ENCODE measurements at places on chromosomes 4 and X.

DNA sequence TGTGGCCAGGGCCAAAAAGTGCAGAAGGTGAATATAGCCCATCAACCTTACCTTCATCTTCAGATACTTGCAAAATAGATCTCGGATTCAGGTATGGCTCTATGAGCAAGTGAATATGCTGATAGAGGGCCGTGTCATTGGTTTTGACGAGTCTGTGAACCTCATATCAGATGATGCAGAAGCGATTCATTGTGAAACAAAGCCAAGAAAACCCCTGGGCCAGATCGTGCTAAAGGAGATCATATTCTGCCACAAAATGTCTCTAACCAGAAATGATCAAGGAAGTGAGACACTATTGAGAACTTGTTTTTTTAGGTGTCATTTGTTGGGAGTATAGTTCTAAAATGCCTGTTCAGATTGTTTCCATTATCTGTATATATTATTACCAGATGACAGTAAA is 48.3 kb downstream of the PDK3 start:
- DNase-seq, result no peak

DNA sequence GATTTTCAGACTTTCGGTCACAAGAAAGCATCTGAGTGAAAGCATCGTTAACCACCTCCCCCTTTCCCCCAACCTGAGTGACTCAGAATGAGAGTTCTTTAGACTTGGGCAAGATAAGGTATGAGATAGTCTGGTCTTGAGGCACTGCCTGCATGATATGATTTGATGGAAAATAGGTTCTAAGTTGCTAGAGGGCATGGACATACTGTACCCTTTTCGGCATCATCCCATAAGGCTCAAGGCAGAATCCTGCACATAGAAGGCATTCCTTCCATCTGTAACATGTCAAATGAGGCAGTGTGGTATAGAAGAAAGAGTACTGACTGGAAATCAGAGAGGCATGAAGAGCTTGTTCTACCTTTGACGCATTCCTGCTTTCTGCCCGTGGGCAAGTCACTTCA is 16.8 kb upstream of the AMOT start:
- no peak for DNase-seq

GRCh38 chrX:17689971-17690409 is 47.3 kb upstream of the SCML1 start:
- DNase-seq, result no peak

GRCh38 chr4:122899682-122900081 is 22.7 kb downstream of the NUDT6 start:
- no peak for DNase-seq

- no peak for DNase-seq
These were observed 19.0 kb upstream of the SUPT20HL2 start for GRCh38 chrX:24332878-24333277.

DNA sequence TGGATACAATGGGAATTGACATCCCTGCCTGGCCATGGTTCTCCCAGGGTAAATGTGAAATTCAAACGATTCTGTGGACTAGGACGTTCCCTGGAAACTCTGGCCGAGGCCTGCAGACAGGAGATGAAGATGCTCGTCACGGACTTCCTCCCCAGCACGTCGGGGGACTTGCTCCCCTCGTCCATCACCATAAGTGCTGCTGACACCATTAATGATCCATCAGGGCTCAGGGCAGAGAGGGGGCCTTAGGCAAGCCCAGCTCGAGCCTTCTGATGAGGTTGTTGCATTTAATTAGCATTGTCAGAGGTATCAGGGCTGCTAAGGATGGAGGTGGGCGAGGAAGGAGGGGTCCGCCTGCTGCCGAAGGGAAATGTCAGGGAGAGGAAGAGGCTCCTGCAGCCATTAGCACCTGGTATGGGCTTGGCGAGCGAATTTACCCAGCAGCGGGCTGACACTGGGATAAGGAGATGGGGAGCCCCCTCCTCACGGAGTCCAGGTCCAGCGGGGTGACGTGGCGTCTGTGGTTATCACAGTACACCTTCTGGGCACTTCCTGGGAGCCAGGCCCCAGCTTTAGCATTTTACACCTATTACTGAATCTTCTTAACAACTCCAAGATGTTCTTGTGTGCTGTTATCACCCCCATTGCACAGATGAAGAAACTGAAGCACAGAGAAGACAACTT is 83.1 kb downstream of the PPP2R2C start:
- no peak for DNase-seq

GRCh38 chrX:124030520-124030919 is 69.0 kb downstream of the STAG2 start:
- DNase-seq, result no peak

DNA sequence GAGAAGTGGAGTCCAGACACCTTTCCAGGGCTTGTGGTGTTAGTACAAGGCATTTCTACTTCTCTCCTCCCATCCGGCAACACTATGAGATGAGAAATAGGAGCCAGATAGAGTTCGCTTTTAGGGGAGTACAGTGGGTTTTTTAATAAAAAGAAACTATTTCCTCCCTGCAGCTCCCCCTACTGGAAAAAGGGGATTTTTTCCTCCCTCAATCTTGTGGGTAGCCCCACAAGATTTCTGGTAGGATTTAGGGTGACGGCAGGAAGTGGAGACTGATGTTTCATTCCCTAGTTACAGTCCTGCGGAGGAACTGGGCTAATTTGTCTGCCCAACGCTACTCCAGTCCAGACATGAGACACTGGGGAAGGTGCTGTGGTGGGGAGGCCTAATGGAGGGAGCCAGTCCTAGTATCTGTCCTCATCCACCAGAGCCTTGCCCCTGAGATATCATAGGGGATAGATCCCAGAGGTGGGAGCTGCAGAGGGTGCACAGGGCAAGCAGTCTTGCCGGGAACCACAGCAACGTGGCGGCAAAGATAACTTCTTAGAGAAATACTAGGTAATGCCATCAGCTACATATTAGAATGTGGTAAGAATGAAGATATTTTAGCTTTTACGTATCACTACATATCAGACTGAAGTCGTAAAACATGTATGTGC is 45.5 kb upstream of the PRKG2 start:
- DNase-seq, result no peak

GRCh38 chr4:75892508-75892907 is 9.7 kb downstream of the PPEF2 start:
- DNase-seq, result no peak

GRCh38 chr4:20297783-20298182 is 46.1 kb downstream of the SLIT2 start:
- DNase-seq, result no peak

- no peak for DNase-seq
These were observed 71.6 kb upstream of the INPP4B start for GRCh38 chr4:142917678-142918077.

- DNase-seq, result no peak
These were observed 16.9 kb upstream of the LOC101059915 start for GRCh38 chrX:71650333-71650969.

DNA sequence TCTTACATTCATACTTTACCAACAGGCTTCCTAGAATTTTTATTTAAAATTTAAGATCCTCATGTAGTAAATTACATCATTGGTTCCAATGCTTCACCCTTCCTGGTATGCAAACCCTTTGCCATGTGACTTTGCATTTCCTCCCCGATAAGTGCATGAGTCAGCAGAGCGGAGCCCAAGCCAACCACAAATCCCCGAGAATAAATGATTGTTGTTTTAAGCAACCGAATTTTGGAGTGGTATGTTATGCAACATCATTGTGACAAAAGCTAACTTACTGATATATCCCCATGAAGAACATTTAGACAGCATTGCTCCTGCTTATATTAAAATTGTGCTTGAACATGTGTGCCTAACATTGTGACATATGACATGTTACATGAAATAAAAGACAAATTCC is 199.4 kb upstream of the DDX53 start:
- no peak for DNase-seq

DNA sequence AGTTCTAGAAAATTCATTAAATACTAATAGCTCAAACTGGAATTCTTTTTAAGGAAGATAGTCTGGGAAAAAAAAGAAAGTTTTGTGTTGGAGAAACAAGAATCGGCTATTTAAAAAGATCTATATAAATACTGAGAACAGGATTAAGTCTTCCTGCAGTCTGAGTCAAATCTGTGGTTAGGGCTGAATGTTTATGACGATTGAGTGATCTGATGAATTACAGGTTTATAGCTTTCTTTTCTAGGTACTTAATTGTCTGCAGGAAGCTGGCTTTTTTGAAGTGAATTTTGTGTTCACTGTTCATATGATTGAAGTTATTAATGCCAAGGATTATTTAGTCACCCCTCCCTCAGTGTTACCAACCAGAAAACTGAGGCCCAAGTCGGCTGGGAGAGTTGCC is 42.2 kb downstream of the TLL1 start:
- no peak for DNase-seq

GRCh38 chr4:3799496-3799895 is 33.3 kb downstream of the ADRA2C start:
- no peak for DNase-seq

DNA sequence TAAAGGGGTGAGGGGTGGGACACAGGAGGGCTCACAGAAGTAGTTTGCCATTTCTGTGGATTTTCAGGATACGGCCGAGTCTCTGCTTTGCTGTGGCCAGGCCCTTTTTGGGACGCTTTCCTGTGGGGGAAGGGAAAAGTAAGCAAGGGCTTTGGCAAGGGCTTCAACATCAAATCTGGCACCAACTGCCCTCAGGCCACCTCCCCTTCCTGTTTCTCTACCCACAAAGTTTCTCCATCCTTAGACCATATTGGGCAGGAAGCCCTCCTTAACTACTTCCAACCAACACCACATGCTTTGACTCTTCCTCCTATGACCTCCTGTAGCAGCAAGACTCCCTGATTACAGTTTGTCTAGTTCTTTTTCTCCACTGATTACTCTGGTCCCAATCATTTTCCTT is 105.1 kb downstream of the PHF8 start:
- no peak for DNase-seq

DNA sequence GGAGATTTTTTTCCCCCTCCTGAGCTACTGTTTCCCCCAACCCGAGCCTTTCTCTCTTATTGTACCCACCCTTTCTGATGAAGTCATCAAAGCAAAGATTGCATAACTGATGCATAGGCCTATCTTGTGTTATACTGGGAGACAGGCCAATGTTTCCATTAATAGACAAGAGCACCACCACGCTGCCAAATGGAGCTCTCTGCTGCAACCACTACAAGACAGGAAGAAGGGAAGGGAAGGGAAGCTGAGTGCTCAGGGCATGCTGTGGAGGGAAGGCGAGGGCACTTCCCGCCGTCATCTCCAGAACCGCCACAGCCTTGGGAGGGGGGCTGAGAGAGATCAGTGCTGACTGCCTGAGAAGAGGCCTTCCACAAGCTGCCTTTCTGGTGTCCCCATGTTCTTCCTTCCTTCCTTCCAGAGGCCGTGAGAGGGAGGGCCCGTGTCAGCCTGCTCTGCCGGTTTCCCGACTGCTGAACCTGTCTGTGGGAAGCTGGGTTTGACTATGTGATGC is 75.0 kb downstream of the MGST2 start:
- DNase-seq, result no peak

DNA sequence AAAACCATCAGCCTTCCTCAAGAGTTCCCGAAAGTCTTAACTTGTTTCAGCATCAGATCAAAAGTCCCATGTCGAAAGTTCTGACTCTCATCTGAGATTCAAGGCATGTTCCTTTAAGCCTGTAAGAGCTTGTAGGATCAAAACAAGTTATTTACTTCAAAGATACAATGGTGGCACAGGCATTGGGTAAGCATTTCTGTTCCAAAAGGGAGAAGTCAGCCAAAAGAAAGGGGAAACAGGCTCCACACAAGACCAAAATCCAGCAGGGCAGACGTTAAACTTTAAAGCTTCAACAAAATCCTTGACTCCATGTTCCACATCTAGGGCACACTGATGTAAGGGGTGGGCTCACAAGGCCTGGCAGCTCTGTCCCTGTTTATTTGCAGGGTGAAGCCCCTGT is 91.7 kb downstream of the FHDC1 start:
- DNase-seq, result no peak

- no peak for DNase-seq
These were observed 96.5 kb upstream of the ESX1 start for GRCh38 chrX:104351173-104351769.

GRCh38 chr4:153555730-153556434 is 89.7 kb downstream of the TMEM131L start:
- DNase-seq, result no peak

DNA sequence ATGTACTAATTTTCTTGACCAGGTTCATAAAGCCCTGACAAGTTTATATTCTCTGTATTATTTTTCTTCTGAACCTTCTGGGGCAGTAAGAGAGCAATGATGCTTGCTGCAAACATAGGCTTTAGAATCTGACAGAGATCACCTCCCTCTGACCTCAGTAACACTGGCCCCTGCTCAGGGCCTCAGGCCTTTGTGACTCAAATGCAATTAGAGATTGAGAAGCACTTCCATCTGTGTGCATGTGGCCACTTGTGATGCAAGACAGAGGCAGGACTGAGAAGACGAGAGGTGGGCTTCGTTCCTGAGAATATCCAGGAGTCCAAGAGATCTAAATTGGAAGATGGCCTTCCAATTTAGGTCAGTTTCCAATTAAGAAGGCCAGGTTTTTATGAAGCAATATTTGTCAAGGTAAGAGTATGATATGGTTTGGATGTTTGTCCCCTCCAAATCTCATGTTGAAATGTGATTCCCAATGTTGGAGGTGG is 82.8 kb upstream of the VEGFC start:
- no peak for DNase-seq

- DNase-seq, result no peak
These were observed 92.0 kb downstream of the FNIP2 start for GRCh38 chr4:158860856-158861255.

DNA sequence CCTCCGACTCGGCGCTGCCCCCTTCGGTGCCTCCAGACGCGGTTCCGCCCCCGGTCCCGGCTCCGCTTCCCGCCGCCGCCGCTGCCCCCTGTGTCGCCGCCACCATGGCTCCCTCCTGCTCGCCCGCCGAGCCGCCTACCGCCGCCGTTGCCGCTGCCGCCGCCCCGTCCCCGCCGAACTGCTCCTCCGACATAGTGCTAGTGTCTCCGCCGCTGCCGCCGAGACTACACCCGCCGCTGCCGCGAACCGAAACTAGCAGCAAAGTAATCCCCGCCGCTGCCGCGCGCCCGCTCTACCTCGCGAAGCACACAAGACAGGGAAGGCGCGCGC is 340 bp downstream of the HNRNPD start:
- DNase-seq, result no peak

- DNase-seq, result no peak
These were observed 123.1 kb upstream of the GPM6A start for GRCh38 chr4:175935016-175935661.

GRCh38 chr4:100417565-100417964 is 100.3 kb downstream of the EMCN start:
- no peak for DNase-seq

DNA sequence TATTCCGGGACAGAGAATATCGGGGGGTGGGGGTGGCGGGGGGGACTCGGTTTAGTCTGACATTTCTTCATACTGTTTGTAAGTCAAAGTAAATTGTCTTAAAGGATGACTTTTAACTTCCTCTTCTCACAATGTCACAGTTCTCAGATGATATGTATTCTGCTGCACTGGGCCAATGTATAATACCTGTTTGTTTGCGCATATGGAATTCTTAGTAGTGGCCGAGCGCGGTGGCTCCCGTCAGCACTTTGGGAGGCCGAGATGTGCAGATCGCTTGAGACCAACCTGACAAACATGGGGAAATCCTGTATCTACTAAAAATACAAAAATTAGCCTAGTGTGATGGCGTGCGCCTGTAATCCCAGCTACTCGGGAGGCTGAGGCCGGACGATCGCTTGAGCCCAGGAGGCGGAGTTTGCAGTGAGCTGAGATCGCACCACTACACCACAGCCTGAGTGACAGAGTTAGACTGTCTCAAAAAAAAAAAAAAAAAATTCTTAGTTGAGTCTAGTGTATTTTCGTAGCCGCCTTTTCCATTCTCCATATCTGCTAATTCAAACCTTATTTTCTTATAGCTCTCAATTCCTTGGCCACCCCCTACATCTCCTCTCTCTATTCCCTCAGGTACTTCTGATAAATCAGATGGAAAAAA is 851 bp downstream of the POLR2B start:
- no peak for DNase-seq
